ENCODE measurements at places on chromosomes 12 and 14.

GRCh38 chr14:55212634-55213033, 21.2 kb upstream of the DLGAP5 start:
- no peak for DNase-seq

- peak; percentile 16 for DNase-seq
These were observed 87.4 kb downstream of the OTOGL start for GRCh38 chr12:80186727-80187217.

DNA sequence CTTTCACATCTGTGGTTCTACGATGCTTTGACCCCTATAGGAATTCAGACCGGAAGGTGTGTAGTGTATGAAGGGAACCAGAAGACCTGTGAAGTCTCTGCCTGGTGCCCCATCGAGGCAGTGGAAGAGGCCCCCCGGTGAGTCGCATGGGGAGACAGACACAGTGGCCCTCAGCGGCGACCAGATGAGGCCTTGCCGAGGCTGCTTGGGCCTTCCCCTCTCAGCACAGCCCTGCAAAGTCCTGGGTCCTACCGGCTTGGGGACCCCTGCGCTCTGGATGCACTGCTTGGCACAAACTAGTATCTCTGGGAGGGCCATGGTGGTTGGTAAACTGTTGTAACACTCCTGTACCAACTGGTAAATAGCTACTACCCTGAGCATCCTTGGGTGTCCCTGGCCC, 29.7 kb downstream of the P2RX7 start:
- no peak for DNase-seq

DNA sequence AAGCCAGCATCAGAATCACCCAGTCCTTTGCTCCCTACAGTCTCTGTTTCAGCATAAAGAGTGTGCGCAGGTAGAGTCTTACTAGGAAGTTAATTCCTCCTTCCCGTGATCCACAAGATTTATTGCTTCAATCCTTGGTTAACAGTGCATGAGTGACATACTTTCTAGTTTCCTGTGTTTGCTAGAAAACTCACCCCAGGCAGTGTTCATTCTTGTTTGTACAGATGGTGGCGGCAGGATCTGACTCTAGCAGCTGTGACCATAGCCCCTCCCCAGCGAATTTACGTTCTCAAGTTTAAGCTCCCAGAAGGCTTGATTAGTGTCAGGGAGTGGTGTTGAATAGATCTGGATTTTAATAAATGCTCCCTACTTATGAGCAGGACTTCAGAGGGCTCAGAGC, 75.9 kb upstream of the ANO2 start:
- no peak for DNase-seq

GRCh38 chr14:99239661-99240092, 32.3 kb downstream of the BCL11B start:
- DNase-seq, result no peak

- no peak for DNase-seq
These were observed 16.8 kb downstream of the HIF1A start for GRCh38 chr14:61712137-61712536.

GRCh38 chr12:91007531-91008290, 2.9 kb upstream of the EPYC start:
- no peak for DNase-seq

GRCh38 chr12:26630546-26631027, 202.4 kb downstream of the ITPR2 start:
- DNase-seq, result no peak

GRCh38 chr12:22803725-22804124, 178.8 kb downstream of the ETNK1 start:
- DNase-seq, result no peak

- no peak for DNase-seq
These were observed 26.0 kb downstream of the CHST11 start for GRCh38 chr12:104482748-104483147.

- DNase-seq, result no peak
These were observed 1.4 kb downstream of the MAP3K9 start for GRCh38 chr14:70807898-70808415.

GRCh38 chr12:16523951-16524331, 82.0 kb downstream of the LMO3 start:
- no peak for DNase-seq

DNA sequence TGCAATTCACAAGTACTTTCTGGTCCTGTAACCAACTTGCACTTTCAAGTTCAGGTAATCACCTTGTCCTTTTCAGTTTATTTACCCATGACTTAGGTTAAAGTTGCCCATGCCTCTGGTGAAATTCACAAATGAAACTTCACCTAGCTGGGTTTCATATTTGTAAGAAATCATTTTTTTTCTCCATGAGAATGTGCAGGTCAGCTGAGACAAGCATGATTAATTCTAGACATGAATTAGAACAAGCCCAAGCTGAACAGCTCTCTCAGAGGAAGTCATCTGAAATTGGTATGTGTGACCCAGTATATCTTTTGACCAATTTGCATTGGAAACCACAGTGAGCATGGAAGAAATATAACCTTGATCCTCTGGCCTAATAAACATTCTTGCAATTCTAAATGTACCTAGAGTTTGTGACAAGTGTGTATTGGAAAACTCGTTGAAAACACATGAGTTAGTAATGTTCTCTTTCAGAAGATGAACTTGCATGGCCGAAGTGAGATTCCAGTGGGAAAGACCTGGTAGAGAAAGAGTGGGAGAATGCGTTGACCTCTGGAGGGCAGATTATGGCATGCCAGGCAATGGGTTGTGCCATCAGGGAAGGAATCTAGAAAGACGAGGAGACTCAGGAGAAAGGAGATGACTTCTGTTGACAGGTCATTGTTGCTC, 486.5 kb downstream of the ZFP36L1 start:
- no peak for DNase-seq

DNA sequence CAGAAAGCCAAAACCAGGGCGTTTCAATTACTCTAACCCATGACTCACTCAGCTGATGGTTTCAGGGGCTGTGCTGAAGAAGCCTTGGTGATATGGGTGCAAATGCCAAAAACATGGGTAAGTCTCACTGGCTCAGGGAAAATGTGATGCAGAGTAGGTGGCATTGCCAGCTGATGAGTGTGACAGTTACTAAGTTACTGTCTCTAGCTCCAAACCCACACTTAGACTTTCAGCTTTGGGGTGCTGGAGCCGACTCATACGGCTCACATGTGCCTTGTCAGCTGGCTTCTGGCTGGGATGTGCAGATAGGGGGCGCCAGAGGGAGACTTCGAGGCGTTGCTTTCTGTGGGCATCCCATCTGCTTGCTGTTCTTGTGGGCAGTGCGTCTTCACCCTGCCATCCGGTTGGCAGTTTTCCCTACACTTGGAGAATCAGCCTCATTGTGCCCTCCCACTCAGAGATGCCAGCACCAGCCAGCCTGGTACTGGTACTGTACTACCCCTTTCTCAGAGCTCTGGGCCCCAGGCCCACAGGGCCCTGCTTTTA, 11.1 kb upstream of the KRT7 start:
- peak; percentile 78 for DNase-seq

GRCh38 chr14:64841121-64841651, 38.5 kb downstream of the SPTB start:
- no peak for DNase-seq

DNA sequence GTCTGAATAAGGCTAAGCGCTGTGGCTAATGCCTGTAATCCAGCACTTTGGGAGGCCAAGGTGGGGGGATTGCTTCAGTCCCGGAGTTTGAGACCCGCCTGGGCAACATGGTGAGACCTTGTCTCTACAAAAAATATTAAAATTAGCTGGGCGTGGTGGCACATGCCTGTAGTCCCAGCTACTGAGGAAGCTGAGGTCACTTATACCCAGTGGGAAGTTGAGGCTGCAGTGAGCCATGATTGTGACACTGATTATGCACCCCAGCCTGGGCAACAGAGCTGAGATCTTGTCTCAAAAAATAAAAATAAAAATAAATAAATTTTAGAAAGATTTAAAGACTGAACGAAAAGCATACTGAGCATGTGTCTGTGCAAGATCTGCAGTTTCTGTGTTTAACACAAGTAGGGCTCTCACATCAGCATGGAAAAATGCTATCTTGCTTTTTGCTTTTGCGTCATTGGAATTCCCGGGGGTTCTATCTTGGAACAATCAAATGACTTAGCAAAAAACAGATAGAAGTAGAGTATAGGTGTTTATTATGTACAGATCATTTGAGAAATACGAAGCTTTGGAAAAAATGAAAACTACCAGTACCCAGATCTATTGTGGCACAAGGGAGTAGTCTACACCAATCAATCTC, 161.9 kb downstream of the CAPZA3 start:
- no peak for DNase-seq

GRCh38 chr14:102442241-102443211, 67.0 kb downstream of the ANKRD9 start:
- DNase-seq, result no peak

DNA sequence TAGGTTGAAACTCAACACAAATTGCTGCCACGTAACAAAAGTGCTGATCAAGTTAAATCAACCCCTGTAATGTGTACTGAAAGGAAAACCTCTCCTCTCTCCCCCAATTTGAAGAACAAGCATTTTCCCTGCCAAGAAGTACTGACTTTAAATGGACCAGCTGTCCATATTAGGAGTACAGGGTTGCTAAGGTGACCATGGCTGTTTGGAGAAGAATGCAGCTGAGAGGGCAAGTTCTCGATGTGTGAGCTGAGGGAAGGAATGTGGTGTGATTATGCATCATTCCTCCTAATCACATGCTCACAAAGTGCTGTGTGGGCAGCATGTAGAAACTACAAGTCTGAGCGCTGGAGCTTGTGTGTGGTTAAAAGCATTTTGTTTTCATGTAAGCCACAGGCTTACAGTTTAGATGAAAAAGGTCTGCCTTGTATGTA, 50.9 kb upstream of the CCT2 start:
- DNase-seq, result peak; percentile 13

GRCh38 chr12:61254225-61254624, 1006.0 kb upstream of the USP15 start:
- DNase-seq, result no peak

DNA sequence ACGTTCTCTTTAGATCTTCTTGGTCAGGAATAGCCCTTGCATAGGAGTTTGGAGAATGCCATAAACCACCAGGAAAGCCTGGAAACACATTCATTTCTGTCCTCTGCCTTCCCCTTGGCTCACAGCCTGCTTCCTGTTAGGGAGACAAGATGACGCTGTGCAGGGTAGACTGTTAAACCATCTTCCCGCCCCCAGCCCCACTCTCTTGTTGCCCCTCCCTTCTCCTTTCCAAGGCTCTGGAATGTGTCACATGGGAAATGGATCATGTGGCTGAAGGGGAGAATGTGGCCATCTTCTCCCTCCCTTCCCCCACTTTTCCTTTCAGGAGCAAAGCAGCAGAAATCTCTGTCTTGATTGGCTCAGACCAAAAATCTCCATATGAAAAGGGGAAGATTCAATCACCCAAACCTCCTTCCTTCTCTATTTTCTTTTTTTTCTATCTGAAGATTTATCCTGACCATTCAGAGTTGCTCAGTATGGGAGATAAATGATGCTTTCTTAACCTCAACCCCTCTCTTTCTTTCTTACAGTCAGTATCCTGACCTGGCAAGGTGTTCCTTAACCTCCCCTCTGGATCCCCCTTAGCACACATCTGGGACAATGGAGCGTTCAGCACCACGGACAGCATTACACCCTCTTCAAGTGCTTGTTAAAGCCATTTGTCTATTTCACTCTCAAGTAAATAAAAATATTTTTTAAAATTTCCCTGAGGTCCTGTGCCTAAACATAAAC, 11.4 kb downstream of the GPR19 start:
- no peak for DNase-seq

GRCh38 chr12:128687851-128688250, 135.9 kb downstream of the SLC15A4 start:
- no peak for DNase-seq

DNA sequence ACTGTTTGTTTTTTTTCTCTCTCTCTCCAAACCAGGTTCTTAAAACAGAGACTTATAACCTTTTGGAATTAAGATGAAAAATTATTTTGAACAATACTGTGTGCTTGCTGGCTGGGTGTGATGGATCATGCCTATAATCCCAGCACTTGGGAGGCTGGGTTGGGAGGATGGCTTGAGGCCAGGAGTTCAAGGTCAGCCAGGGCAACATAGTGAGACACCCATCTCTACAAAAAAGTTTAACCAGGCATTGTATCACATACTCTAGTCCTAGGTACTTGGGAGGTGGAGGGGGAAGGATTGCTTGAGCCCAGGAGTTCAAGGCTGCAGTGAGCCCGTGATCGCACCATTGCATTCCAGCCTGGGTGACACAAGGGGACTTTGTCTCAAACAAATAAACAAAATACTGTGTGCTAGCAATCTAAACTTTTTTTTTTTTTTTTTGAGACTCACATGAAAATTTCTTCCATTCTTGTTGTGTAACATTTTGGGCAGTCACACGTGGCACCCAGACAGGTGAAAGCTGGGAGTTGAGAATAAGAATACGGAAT, 379.6 kb downstream of the ETNK1 start:
- DNase-seq, result no peak

DNA sequence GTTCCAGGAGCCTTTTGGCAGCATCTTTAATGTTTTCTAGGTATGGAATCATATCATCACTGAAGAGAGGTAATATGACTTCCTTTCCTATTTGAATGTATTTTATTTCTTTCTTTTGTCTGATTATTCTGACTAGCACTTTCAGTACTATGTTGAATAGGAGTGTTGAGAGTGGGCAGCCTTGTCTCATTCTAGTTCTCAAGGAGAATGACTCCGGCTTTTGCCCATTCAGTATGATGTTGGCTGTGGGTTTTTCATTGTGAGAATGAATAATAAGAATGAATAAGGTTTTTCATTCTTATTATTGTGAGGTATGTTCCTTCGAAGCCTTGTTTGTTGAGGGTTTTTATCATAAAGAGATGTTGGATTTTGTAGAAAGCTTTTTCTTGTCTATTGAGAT, 98.9 kb downstream of the GPHN start:
- DNase-seq, result no peak

DNA sequence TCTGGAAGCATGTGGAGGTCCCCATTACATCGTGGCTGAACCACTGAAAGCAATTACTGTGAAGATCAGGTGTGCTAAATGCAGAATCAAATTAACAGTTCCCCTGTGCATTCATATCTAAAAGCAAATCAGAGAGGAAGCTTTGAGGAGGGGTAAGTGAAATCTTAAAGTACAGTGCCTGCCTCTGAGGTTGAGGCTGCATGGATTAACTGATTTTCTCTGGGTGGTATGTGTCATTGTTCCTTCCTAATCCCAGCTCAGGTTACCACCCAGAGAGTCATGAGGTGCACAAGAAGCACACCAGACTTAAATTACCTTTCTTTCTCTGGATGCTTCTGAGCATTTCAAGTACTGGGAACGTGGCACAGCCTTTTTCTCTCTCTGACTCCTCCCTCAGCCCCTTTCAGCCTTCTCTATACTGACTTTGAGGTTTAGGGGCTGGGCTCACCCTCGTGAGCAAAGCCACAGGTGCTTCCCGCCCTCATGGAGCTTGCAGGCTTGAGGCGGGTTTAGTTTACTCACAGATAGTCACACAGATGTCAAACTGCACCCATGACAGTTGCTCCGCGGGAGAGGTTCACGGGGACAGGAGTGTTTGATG, 237.6 kb upstream of the CRY1 start:
- DNase-seq, result no peak

- no peak for DNase-seq
These were observed 74.0 kb downstream of the CLIP1 start for GRCh38 chr12:122348505-122348904.
